HT1080 (cell line): ENCODE measurements at places on chromosomes 5 and 9. TPM values are rescaled to one million over a fixed set of nuclear protein-coding genes. Genes with fewer than 3 reads are reported as not detected.

Gene ISOC1
- 15.9 and 21.5 TPM in 2 replicates for total RNA-seq

Gene TMEM232
- 0.27 and 0.77 TPM in 2 replicates for total RNA-seq

Gene ANKRA2
- 11.7 and 16.0 TPM in 2 replicates for total RNA-seq

Gene STKLD1
- not detected in 2 replicates for total RNA-seq

Gene MLANA
- 0.11 TPM in 1 of 2 replicates, not detected in the other for total RNA-seq

Gene GALNT12
- 0.10 and 0.30 TPM in 2 replicates for total RNA-seq

Gene SIMC1
- total RNA-seq = 9.4 and 9.6 TPM in 2 replicates

Gene FOXD1
- 146 and 192 TPM in 2 replicates for total RNA-seq

Gene OCLN
- 3.9 and 4.0 TPM in 2 replicates for total RNA-seq

Gene DNM1
- 12.9 and 18.9 TPM in 2 replicates for total RNA-seq

Gene CDH12
- 0.30 and 0.98 TPM in 2 replicates for total RNA-seq

Gene ACER2
- total RNA-seq = 2.2 and 2.4 TPM in 2 replicates

Gene RXRA
- 15.5 and 19.1 TPM in 2 replicates for total RNA-seq
